ENCODE measurements at places on chromosomes 7 and 10.

DNA sequence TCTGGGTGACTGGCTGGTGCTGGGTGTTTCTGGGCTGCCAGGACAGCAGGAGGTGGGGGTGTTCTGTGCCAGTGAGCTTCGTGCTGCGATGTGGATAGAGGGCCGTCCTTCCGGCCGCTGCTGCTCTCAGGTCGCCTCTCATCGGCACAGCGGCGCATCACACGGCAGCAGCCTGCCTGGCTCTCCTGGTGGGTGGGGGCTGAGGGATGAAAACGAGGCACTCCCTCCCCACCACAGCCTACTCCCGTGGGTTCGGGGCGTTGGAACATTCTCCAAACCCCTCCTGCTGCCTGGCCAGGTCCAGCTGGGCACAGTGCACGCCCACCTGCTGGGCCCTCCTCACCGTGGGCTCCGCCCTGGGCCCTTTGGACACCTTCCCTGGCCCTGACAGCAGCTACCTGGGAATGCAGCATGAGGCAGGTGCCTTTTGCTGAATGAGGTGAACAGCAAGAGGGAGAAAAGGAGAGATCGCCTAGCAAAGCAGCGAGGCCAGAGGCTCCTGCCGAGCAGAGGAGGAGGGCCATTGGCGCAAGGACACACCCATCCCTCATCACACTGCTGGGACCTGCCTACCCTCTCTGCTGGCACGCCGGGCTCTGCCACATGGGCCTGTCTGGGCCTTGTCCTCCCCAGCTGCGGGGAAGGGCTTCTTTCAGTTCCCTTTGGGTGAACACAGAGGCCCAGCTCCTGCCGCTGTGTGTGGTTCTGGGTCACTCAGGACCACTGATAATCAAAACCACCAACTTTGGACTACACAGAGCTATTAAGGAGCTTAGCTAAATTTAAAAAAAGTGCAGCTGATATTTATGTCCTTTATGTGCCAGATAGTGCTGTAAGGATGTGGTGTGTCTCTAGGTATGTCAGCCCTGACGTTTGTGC is 33.4 kb downstream of the INPP5A start:
- no peak for DNase-seq

DNA sequence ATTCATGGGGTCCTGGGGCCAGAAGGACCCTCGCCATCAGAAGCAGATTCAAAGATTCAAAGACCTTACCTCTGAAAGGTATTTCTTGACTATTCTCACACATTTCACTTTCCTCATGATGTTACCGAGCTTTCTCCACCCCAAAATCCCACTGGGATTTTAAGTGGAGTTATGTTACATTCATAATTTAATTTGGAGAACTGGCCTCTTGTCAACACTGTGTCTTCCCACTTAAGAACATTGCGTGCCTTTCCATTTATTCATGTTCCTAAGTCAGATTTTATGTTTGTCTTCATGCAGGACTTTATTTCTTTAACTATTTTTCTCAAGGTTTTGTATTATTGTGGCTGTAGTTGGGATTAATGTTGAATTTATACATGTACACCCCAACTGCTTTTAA is 123.5 kb upstream of the BMPER start:
- no peak for DNase-seq

DNA sequence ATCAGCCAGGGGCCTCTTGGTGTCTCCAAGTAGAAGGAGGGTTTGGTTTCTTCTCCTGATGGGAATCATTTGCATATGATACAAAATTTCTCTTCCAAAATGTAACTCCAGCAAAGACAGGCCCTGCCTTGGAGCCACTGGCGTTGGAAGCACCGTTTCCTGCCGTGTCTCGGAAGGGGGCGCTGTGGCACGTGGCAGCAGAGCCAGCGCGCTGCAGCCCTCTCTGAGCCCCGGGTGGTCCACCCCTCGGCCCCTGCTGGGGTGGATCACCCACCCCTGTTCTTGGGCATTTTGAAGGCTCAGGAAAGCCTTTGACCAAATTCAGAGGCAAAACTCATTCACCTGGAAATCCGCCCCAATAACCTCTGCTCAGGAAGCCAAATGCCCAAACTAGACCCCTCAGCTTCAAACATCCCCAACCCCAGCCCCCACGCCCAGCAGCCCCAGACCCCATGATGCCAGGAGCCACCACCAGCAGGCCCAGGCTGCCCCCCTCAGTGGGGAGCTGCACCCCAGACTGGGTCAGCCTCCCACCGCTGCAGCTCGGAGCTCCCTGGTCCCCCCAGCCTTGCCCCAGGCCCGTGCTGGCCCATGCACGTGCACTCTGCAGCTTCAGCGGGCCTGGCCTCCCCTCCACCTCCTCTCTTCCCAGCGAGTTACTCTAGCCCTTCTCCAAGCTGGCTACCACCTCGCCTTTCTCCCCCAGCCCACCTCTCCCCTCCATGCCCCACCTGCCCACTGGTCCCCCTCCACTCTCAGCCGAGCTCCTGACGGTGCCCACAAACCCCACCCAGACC is 29.5 kb upstream of the ELFN1 start:
- no peak for DNase-seq

DNA sequence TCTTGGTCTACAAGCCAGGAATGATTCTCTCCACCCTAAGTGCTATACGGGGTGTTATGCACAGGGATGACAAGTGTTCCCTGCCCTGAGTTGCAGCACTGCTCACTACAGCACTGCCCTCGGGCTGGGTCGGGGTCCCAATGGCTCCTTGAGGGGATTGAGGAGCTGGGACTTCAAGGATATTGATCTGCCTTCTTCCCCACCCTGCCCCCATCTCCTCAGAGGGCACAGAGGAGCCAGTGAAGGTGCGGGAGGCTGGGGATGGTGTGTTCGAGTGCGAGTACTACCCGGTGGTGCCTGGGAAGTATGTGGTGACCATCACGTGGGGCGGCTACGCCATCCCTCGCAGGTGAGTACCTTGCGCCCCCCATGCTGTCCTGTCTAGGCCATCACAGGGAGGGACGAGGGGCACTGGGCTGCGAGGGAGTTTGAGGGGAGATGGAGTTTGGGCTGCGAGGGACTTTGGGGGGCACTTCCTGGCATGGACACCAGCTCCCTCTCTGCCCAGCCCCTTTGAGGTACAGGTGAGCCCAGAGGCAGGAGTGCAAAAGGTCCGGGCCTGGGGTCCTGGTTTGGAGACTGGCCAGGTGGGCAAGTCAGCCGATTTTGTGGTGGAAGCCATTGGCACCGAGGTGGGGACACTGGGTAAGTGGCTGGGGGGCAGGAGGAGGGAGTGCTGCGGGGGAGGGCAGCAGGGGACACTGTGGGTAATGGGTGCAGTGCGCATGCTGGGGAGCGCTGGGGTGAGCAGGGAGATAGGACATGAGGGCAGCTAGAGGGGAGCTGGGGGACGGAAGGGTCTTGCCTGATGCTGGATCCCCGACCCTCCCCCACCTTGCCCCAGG is 10.3 kb downstream of the FLNC start:
- no peak for DNase-seq

DNA sequence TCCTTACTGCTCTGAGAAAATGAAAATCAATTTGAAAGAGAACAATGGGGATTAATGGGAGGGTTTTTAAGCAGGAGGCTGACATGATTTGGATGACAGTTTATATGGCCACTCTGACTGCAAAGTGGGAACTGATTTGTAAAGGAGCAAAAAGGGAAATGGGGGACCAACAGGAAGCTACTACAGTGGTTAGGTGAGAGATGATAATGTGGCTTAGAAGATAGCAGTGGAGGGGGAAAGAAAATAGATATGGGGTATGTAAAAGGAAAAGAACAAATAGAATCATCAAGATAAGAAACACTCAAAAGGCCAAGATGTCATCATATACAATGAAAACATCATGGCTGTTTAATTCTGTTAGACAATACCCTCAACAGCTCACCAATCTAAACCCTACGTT is 177.5 kb downstream of the ANK3 start:
- no peak for DNase-seq

- no peak for DNase-seq
Observed at GRCh38 chr7:91162436-91162835, 101.8 kb upstream of the FZD1 start.

DNA sequence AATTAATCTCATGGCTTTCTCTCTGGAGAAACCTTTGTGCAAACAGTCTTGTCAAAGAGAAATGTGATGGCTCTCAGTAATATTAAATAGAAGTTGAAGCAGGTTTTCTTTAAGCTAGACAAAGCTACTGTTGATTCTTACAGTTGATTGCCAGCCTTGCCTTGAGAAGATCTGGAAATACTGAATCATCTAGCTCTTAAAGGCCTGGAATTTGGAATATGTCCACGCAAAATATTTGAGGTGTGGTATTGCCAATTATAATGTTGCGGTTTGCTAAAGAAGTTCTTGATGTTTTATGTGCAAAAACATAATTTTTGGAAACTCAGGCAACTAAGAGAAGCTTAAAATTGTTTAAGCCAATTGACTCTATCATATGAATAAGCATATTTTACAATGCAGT is 371.9 kb downstream of the PHF14 start:
- no peak for DNase-seq

DNA sequence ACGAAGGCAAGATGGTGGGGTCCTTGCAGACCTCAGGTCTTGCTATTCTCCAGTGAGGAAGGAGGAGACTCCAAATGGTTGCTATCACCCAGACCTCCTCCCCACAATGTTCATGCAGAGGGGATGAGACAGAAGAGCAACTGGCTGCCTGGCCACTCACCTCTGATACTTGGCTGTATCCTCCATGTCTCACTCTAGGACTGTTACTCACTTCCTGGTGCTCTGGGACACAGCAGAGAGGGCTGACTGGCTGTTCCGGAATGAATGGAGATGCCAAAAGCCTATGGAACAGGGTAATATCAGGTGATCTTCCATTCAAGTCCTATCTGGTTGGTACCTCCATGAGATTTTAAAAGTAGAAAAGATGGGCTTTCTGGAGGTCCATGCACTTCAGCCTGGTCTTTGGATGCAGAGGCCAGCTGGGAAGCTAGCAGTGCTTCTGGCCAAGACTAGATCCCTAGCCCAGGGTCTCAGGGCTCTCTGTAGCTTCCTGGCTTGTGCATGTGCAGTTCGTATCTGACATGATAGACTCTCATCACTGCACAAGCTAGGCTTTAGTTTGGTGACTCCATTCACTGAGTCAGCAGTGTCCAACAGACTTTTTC is 27.0 kb upstream of the ABI1 start:
- no peak for DNase-seq

DNA sequence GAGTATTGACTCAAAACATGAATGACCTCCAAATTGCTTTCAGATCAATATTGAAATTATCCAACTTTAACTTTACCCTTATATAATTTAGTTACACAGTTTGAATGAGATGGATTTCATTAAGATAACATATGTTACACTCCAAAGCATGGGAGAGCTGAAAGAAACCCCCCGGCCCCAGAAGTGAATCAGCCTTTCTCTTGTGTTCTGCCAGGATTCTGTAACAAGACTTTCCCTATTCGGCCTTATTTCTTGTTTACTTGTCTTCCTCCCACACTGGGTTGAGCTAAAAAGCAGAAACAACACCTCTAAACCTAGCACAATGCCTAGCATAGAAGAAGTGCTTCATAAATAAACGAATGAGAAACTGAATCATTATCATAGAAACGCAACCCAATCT is 224.8 kb downstream of the ADAM12 start:
- no peak for DNase-seq

- DNase-seq: no peak
Observed at GRCh38 chr7:122743211-122743610, 40.5 kb upstream of the RNF148 start.

- no peak for DNase-seq
Observed at GRCh38 chr10:132600416-132600815, 62.8 kb downstream of the INPP5A start.

GRCh38 chr7:87380905-87381304 is 35.4 kb downstream of the CROT start:
- no peak for DNase-seq

- DNase-seq: no peak
Observed at GRCh38 chr10:123148414-123149161, 652 bp downstream of the HMX2 start.

DNA sequence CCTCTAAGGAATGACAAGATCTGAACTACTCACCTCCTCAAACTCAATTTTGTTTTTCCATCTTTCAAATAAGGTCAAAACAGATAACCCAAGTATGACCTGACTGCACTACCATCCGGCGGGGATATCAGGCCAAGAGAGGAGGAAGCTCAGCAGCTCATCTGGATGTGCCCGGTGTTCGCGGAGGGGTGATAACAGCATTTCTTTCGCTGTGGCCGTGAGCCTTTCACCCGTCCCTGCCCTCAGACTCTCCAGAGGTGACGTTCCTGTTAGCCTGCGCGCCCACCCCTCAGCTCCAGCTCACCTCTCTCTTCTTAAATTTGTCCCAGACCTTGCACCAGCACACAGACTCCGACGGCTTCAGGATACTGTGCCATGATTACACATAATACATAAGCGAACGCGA is 526 bp downstream of the ZNF248 start:
- no peak for DNase-seq

GRCh38 chr7:5780801-5781496 is 514 bp downstream of the RNF216 start:
- DNase-seq: peak; percentile 3

DNA sequence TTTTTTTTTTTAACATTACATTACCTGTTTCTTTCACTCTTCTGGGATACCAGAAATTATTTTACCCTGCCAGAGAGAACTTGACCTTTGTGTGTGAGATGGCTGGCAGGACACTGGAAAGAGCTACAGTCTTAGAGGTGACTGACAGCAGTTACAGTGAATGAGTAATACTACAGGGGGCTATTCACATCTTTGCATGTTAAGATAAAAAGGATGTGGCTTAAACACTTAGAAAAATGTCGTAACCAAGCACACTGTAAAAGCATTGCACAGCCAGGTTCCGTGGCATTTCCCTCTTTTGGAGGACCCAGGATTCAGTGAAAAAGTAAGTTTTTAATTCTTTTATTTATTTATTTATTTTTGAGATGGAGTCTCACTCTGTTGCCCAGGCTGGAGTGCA is 18.8 kb upstream of the TBC1D12 start:
- DNase-seq: no peak

GRCh38 chr7:16719699-16720098 is 33.9 kb upstream of the TSPAN13 start:
- DNase-seq: no peak

- no peak for DNase-seq
Observed at GRCh38 chr10:105121743-105122142, 480.7 kb downstream of the SORCS3 start.

DNA sequence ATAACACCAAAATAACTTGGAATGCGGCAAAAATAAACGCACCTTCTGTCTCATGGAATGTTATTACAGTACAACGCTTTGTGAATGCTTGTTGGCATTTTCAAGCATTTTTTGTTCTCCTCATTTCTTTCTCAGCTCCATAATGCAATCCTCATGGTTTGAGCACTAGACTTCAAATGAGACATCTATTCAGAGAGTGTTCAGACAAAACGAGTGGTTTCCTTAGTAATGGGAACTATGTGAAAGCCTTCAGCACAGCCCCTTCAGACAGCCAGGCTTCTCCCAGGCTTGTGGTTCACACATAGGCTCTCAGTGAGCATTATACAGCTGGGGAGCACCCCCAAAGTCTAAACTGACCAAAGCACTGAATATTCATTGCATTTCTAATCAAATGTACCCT is 8.6 kb upstream of the LRRN3 start:
- no peak for DNase-seq
